ENCODE measurements at places on chromosomes 16 and 17.

- DNase-seq: no peak
Measured at GRCh38 chr16:79158337-79158736, 442.2 kb downstream of the MAF start.

DNA sequence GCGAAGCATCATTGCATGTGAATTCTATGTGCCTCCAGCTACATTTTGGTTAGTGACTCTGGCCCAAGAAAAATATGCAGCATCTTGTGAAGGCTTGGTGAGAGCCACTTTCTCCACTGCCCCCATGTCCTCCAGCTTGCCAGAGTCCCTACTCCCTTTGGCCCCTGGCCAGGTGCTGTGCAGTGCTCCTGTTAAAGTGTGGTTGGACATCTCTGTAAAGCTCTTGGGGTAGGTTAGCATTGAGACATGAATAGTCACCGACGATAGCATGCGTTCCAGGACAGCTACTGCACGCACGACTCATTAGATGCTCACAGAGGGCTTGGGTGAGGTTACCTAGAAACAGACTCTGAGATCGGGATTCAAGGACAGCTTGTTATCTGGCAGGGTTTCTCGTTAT lies 48.6 kb downstream of the FOXL1 start:
- DNase-seq: no peak

GRCh38 chr17:58310511-58311428 lies 17.8 kb downstream of the TSPOAP1 start:
- no peak for DNase-seq

DNA sequence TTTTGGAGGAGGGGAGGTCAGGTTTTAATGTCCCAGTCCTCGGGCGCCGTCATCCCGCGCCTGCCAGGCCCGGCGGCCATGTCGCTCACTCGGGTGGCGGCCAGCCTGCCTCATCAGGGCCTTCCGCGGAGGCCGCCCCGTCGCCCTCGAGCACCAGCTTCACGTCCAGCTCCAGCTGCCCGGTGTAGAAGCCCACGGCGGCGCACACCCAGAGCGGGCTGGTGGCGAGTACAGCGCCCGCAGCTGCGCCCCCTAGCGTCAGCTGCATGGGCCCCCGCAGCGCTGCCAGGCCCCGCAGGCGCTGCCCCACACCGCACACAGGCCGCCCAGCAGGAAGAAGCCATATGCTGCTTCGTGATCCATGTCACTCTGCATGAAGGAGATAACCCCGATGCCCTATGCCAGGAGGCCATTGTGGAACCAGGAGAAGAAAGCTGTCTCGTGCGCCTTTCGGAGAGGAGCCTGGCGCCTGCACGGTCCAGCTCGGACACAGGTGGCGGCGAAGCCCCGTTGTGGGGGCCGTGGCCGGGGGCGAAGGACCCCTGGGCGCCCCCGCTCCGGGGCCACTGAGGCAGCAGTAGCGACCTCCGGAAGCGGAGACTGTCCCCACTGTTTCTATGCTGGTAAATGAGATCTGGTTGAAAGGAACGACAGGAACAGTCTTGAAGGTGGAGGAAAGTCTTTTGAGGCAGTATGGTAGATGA lies 9.6 kb downstream of the AP2B1 start:
- DNase-seq: no peak

GRCh38 chr17:7046127-7046724 lies 2.3 kb upstream of the SLC16A11 start:
- DNase-seq: no peak

- DNase-seq: peak; percentile 83
Measured at GRCh38 chr17:75848523-75849278, 4.5 kb upstream of the UNC13D start.

DNA sequence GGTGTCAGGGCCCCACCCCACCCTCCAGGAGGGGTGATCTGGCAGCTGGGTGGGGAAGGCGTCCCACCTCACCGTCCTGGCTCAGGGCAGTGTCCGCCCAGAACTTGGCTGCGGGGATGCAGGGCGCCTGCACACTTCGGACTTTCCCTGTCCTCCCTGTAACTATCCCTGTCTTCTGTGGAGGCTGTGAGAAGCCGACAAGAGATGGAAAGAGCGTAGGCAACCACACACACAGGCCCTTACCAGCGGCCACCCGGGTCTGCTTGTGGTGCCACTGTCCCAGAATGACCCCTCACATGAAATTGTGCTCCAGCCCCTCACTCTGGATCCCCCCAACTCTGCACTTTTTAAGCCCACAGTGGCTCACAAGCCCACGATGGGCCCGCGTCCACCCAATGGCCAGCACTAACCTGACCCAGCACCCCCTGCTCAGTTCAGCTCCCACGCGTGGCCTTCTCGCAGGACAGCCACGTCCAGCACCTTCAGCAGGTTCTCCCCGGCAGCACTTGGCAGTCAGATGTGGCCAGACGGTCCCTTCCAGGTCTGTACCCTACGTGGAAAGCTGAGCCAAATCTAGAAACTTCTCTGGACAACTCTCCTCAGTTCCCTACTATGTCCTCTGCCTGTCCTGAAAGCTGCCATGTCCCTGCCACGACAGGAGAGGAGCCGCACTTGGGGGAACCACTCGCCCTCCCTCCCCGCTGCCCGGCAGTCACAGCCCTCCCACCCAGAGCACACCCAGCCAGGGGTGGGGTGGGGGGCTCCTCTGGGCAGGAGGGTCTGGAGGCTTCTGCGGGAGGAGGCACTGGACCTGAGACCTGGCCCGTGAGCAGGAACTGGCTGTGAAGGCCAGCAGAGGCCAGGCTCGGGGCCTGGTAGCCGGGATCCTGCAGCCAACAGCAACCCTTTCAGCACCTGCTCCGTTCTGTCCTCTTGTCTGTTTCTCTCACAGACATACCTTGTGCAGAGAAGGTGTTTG lies 38.0 kb downstream of the PEMT start:
- DNase-seq: no peak

DNA sequence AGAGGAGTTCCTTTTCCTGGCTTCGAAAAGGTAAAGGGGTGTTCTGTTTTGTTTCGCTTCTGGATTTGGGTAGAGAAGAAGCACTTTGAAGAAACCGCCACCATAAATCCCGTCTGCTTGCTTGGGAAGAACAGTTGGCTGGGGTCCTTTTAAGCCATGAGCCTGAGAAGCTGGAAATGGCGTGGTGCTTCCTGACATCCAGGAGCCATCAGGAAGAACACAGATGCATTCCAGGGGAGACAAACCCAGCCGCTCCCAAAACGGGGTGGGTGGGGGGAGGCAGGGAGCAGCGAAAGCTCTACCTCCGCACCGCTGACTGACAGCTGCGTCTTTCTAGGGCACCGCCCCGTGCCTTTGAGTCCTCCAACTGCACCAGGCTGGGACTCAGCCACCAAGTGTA lies 91.6 kb downstream of the ZDHHC7 start:
- DNase-seq: no peak

DNA sequence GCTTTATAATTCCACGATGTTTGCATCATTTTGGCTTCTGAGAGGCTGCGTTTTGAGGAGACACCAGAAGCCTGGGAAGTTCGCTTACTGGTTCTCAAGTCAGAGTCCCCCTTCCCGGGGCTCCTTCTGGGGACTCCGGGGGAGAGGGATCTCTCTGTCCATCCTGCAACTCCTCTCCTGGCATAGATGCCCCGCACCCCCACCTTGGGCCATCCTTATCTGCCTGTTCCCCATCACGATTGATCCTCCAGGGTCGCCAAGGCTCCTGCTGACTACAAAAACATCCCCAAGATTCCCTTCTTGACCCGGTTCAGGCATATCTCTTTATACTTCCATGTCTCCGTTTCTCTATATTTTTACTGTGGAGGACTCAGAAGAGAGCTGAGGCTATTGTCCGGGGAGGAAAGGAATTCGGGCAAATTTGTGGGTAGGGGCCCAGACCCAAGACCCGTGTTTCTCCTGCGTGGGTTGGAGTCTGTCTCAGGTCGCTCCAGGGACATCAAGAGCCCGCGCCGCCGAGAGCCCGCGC lies 18.4 kb upstream of the HOXB13 start:
- DNase-seq: no peak

GRCh38 chr16:84294531-84295142 lies at the start of gene WFDC1:
Gene WFDC1, plus strand, starts transcription at chr16:84294878. Its CDS starts 94 bp downstream, at chr16:84294972.
- DNase-seq: peak; percentile 58

DNA sequence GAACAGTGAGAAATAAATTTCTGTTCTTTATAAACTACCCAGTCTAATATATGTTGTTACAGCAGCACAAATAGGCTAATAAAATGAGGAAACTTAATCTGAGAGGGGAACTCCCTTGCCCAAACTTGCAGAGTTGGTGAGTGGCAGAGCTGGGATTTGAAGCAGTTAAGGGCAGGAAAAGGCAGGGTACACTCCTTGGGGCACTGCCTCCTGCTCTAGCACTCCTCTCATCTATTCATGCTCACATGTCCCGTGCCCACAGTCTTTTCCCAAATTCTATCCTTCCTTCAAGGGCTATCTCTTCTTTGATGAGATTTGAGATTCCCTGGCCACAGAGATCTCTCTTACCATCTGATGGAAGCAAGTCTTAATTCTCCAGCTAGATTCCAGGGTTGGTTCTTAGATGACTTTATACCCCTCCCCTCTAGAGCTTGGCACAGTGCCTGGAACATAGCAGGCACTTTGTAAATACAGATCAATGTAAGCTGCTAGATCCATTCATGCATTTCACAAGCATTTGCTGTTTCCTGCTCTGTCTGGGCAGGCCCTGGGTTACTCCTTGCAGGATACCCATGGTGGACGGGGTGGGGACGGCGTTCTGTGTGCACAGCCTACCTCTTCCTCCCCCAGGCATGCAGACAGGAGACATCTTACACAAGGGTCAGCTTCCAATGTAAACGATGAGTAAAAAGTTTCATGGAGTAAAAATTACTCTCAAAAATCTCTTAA lies 39.2 kb upstream of the ABCC12 start:
- peak; percentile 10 for DNase-seq

DNA sequence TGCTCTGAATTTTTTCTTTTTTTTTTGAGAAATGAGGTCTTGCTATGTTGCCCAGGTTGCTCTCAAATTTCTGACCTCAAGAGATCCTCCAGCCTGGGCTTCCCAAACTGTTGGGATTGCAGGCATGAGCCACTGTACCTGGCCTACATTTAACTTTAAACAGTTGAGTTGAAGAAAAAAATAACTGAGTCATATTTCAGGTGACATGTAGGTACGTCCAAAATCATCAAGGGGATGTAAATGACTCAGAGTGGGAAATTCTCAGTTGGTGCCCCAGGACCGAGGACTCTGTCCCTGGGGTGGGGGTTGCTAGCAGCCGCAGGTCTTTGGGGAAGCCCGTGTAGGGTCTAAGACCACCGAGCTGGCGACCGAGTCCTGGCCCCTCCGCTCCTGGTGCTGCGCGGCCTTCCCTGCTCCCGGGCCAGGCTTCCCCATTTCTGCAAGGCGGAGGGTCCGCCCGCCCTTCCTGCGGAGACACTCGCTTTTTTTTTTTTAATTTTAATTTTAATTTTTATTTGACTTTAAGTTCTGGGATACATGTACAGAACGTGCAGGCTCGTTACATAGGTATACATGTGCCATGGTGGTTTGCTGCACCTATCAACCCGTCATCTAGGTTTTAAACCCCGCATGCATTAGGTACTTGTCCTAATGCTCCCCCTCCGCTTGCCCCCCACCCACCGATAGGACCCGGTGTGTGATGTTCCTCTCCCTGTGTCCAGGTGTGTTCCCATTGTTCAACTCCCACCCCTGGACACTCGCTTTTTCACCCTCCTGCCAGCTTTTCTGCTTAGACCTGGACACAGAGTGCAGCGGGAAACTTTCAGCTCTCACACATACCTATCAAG lies 12.7 kb upstream of the N4BP1 start:
- DNase-seq: no peak

- DNase-seq: no peak
Measured at GRCh38 chr17:77606146-77606864, 352.2 kb upstream of the TNRC6C start.

DNA sequence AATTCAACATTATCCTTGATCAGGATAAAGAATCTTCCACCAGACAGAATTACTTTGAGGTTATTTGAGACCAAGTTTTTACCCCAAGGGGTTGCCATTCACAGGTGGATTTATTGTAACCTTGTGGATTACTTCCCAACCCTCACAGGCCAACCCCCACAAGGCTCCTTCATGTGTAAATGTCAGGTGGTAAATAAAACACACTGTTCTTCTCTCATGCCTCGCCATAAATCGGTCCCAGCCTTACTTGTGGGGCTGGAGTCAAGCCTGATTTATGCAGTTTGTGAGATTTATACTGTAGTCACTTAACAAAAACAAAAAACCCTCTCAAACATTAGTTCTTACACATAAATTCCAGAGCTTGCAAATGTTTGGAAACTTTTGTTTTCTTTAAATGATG lies 98.6 kb upstream of the IRX3 start:
- DNase-seq: no peak

DNA sequence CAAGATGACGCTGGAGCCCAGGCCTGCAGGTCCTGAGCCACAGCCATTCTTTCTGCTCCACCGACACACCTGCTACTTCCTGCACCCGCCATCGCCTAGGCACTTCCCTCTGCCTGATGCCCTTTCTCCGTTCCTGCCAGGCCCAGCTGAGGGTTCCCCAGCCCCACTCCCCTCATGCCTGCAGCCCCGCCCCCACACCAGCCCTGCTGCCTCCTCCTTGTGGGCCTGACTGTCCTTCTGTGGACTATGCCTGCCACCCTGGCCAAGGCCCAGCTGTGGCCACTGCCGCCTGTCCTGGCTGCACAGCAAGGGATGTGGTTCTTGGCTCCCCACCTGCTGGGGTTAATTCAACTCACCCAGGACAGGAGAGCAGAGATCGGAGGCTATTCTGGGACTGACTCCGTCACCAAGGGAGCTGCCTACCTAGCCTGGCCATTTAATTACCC lies 7.5 kb downstream of the NATD1 start:
- DNase-seq: no peak

GRCh38 chr16:31347445-31347844 lies 7.5 kb upstream of the ITGAX start:
- no peak for DNase-seq

- no peak for DNase-seq
Measured at GRCh38 chr17:75819678-75820077, 24.5 kb downstream of the UNC13D start.

GRCh38 chr17:5706577-5707210 lies 122.4 kb upstream of the NLRP1 start:
- peak; percentile 76 for DNase-seq

- no peak for DNase-seq
Measured at GRCh38 chr16:27786221-27786922, 236.4 kb downstream of the KATNIP start.

GRCh38 chr17:58283674-58284612 lies 3.2 kb upstream of the MPO start:
- no peak for DNase-seq

GRCh38 chr16:17632667-17633066 lies 161.9 kb upstream of the XYLT1 start:
- no peak for DNase-seq

Data from SK-MEL-5 (cell line).